ENCODE measurements at places on chromosomes 1 and 21.

DNA sequence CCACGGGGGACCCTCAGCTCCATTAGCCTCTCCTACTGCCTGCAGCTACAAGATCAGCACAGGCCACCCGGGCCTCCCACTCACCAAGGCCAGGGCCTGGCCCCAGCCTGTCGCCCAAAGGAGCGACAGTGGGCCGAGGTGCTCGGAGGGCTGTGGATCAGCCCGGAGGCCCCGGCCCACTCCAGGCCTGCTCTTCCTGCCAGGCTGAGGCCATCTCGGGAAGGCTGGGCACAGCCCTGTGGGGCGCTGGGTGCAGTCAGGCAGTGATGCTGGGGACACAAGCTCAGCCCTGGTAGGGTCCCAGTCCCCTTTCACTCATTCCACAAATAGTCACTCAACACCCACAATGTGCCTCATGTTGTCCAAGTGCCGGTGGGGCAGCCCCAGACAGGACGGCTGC lies 58.8 kb downstream of the CASZ1 start:
- no peak for DNase-seq

- no peak for DNase-seq
Observed at GRCh38 chr1:84116558-84116957, 27.5 kb upstream of the PRKACB start.

DNA sequence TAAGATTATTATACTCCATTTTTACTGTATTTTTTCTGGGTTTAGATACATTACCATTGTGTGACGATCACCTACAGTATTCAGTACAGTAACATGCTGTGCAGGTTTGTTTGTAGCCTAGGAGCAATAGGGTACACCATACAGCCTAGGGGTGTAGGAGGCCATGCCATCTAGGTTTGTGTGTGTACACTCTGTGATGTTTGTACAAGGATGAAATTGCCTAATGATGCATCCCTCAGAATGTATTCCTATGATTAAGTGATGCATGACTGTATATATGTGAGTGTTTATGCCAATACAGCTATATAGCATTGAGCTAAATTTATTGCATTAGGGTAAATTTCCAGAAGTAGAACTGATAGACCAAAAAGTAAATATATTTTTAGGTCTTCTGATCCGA lies 23.3 kb downstream of the TUFT1 start:
- DNase-seq: no peak

- DNase-seq: no peak
Observed at GRCh38 chr1:156689953-156690674, 12.9 kb upstream of the NES start.

DNA sequence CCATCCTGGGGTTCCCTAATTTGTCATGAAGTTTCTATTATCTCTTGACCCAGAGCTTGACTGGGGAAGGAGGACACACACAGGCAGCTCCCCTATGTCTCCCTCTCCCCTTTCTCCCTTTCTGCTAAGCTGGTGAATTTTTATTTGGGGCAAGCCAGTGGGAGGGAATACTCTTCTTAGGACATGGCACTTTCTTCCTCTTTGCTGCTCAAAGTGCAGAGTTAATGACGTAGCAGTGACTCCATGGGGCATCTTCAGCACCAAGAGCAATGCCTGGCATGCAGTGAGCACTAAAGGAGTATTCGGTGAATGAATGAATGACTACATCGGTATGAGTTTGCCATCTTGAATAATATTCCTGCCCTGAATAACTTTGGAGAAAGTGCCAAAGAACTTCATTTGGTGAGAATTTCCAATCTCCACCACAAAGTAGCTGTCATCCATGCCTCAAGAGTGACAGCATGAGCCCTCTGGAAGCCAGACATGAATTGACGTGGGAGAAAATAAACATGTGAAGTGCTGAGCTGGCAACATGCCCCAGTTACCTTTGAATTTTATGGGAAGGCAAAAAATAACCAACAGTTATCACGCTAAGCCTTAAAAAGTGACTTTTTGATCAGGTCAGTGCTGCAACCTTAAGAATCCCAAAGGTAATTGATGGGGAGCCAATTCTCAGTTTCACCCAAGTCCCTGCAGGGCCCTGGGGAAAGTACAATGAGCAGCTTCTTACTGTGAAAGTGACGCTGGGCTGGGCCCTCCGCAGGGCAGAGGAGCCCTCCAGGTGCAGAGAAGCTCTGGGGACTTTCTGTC lies 22.1 kb upstream of the ATF3 start:
- DNase-seq: no peak

- no peak for DNase-seq
Observed at GRCh38 chr1:70856201-70856600, 191.4 kb downstream of the PTGER3 start.

GRCh38 chr1:866095-866494 lies 57.6 kb upstream of the SAMD11 start:
- no peak for DNase-seq

- no peak for DNase-seq
Observed at GRCh38 chr1:229318056-229318455, 24.8 kb downstream of the CCSAP start.

GRCh38 chr1:199403531-199404116 lies 623.9 kb upstream of the NR5A2 start:
- no peak for DNase-seq

DNA sequence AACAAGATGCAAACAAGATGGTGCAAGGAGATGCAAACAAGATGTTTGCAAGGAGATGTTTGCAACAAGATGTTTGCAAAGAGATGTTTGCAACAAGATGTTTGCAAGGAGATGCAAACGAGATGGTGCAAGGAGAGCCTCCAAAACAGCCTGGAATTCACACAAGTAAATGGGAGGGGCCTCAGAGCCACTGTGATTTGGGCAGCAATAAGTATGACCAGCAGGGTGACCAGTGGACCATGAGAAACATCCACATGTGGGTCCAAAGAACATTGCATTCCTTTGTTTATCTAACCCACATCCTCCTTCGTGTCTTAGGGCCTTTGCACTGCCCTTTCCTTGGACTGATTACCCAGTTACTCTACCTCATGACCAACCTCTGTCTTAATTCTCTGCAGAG lies 162.9 kb downstream of the PLPP3 start:
- no peak for DNase-seq

GRCh38 chr1:184615301-184615700 lies 139.4 kb downstream of the EDEM3 start:
- no peak for DNase-seq

GRCh38 chr1:158059984-158060383 lies 66.5 kb downstream of the KIRREL1 start:
- no peak for DNase-seq

GRCh38 chr1:52506349-52506748 lies 46.5 kb downstream of the TUT4 start:
- DNase-seq: no peak

- DNase-seq: no peak
Observed at GRCh38 chr1:225755671-225756319, 21.8 kb upstream of the SRP9 start.

DNA sequence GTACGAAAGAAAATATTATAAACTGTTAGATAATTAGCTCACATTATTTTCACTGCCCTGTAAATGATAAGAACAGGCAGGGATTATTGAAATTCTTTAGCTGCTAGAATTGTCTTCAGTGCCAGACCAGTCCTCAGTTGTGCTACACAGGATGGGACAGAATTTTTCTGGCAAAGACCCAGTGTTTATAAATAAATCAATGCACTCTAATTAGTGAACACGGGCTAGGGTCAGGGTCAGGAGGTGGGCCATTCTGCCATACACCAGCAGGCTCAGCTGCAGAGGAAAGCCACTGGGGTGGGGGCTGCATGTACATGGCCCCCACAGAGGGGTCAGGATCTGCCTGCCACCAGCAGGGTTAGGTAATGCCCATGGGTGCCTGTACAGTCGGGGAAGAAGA lies 6.4 kb downstream of the BCAR3 start:
- DNase-seq: no peak

DNA sequence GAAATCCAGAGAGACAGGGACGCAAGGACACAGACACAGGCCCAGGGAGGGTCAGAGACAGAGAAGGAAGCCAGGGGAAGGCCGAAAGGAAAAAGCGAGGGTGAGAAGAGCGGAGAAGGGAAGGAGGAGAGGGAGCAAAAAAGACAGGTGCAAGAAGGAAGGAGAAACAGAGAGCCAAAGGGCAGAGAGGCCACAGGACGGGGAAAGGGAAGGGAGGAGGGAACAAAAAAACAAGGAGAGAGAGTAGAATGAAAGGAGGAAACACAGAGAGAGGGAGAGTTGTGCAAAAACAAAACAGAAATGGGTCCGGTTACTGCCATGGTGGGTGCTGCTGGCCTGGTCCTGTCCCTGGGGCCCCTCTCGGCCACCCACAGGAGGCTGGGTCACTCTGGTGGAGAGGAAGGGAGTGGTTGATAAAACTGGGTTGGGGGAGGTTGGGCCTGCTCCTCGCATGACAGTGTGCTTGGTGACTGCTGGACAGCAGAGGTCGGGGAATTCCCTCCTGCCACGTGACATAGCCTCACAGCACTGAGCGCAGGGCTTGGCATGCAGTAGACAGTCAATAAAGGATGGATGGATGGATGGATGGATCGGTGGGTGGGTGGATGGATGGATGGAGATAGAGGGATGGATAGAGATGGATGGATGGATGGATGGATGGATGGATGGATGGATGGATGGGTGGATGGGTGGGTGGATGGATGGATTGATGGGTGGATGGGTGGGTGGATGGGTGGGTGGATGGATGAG lies 64.8 kb downstream of the RAP1GAP start:
- DNase-seq: no peak

DNA sequence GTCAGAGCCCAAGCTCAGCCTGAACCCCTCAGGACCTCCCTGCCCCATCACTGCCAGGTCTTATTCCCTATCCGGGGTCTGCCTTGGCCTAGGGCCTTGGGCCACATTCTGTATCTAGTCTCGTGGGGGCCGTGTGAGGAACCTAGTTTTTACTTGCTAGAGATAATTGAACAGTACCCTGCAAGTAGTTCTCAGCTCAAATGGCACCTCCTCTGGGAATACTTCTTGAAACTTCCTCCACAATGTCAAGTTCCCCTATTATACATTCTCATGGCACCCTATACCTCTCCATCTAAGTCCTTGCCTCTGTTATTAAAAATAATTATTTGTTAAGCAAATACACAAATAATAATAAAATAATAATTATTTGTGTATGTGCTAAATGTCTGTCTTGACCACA lies 32.9 kb upstream of the CSF1 start:
- DNase-seq: no peak

- DNase-seq: no peak
Observed at GRCh38 chr1:193083365-193084088, 21.7 kb downstream of the GLRX2 start.

- no peak for DNase-seq
Observed at GRCh38 chr1:93499533-93499932, 51.6 kb downstream of the FNBP1L start.

- no peak for DNase-seq
Observed at GRCh38 chr1:202367271-202367670, 18.8 kb downstream of the PPP1R12B start.

GRCh38 chr1:219940707-219941106 lies 12.3 kb upstream of the SLC30A10 start:
- DNase-seq: no peak

DNA sequence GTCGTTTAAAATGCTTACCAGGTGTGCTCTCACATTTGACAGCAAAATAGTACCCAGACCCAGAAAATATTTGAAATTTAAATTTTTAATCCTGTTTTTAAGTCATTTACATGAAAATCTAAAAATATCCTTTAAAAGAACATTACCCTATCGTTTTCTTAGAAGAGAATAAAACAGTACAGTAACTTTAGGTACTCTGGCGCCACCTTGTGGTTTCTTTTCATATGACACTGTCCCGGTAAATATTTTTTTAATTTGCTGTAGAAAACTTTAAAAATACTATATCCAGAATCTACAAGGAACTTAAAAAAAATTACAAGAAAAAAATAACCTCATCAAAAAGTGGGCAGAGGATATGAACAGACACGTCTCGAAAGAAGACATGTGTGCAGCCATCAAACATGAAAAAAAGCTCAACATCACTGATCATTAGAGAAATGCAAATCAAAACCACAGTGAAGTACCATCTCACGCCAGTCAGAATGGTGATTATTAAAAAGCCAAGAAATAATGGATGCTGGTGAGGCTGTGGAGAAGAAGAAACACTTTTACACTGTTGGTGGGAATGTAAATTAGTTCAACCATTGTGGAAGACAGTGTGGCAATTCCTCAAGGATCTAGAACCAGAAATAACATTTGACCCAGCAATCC lies 129.2 kb downstream of the RGS21 start:
- DNase-seq: no peak

GRCh38 chr1:94725566-94725965 lies 94.6 kb upstream of the SLC44A3 start:
- no peak for DNase-seq

All from right cardiac atrium (tissue), 5 donors.